ENCODE measurements at places on chromosomes 11 and 22. TPM values are rescaled to one million over a fixed set of nuclear protein-coding genes. Genes with fewer than 3 reads are reported as not detected.

The TUBA8 gene
- 0.89 TPM for total RNA-seq

The POU2AF2 gene
- not detected for total RNA-seq

DNA sequence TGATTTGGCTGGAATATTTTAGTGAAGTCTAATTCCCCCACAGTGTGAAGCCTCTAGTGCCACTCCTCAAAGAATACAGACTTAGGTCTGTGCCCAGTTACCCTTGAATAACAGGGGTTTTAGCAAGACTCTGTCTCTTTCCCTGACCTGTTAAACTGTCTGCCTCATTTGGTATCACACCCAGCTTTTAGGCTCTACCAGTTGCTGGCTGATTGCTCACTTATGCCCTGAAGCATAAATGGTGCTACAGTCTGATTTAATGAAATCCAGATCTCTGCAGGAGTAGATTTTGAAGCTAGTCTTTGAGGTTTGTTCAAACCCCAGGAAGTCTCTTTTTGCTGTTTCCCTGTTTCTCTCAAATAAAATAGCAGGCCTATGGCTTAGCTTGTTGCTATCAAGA is 45.2 kb upstream of the LIPT2 start:
- no peaks in the 10 kb centered on the region for H3K27me3 ChIP-seq
- no peak overlapping the region for H3K4me3 ChIP-seq
- DNase-seq, result no peak
- H3K36me3 ChIP-seq, result no peaks in the 10 kb centered on the region

DNA sequence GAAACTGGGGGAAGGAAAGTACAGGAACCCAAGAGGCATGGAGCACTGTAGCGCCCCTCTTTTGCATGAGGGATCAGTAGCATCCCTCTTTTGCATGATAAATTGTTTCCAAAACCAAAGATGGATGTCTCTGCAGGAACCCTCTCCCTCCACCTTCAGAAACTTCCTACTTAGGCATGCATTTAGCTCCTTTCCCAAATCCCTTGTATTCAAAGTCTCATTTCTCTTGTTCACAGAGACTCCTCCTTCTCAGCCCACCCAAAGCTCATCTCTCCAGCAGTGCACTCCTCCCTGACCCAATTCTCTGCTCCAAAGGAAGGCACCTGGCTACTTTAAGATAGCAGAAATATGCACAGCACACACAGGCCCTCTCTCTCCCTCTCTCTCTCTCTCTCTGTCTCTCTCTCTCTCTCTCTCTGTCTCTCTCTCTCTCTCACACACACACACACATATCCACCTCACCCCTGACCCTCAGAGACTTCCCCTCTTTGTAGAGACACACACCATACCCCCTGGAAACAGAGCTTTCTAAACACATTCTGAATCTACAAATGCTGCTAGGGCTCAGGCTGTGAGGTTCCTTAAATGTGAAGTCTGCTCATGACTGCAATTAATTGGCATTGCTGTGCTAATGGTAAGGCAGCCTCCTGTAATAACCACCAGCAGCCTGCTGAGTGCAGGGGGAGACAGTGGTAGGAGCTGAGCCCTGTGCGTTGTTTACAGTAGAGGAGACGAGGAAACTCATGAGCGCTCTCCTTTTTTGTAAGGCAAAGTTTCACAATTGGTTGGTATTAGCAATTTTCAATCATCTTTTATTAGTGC is 519.6 kb downstream of the NTM start:
- H3K27ac ChIP-seq, result no peak overlapping the region
- H3K4me1 ChIP-seq, result no peaks in the 10 kb centered on the region
- DNase-seq, result no peak
- H3K4me3 ChIP-seq, result no peak overlapping the region
- no peaks in the 10 kb centered on the region for H3K27me3 ChIP-seq
